ENCODE measurements at places on chromosomes 5 and 9. TPM values are rescaled to one million over a fixed set of nuclear protein-coding genes. Genes with fewer than 3 reads are reported as not detected.

DNA sequence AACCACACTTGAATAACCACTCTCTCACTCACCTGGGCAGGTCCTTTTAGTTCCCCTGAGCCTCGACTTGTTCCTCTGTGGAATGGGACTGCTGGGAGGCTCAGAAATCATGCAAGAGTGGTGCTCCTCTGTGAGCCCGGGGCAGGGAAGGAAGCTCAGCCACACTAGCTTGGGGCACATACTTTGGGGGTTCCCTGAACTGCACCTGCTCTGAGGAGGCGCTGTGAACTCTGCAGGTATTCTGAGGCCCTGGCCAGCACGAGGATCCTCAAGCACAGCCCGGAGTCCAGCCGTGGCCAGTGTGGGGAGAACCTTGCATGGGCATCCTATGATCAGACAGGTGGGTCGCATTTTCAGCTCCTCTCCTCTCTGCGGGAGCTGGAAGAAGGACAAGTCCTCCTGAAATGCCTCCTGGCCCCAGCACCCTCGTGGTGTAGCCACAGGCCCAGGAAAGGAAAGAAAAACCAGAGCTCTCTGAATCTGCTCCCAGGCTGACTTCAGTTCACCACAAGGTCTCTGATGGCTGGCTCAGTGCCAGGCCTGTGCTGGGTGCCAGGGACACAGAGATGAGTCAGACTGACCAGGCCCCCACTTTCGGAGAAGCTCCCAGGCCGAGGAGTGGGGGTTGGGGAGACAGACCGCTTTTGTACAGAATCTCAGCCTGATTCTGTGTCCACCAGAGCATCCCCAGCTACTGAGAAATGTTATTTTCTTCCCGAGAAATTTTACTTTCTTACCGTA, 11.9 kb downstream of the GLIPR2 start:
- DNase-seq, result peak; percentile 88

DNA sequence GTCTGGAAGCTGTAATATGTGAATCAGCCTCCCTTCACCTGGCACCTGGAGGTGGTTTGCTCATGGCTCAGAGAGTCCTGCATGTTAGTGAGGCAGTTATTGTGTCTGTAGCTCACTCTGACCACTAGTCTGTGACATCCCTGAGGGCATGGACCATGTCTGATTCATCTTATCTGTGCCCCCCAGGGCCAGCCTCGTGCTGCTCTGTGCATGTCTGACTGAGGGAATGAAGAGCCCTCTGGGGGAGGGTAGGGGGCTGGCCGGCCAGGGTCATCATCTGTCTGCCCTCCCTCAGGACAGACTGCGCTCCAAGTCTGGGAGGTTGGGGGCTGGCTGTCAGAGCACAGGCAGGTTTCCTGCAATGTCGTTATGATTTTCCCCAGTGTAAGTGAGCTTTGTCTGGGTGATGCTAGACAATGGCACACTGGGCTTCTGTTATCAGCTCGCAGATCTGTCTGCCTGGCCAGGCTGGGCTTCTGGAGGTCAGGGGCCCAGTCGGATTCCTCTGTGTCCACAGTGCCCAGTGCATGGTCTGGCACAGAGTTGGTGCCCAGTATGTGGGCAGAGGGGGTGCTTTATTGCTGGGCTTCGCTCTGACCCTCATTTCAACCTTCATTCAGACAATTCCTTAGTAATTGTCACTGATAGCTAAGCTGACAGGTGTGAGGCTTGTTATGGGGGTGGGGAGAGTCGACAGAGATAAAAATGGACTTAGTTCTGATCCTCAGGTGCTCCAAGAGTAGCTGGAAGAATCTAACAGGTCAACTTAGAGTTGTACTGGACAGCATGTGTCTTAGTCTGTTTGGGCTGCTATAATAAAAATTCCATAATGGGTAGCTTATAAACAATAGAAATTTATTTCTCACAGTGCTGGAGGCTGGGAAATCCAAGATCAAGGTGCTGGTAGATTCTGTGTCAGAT, 85.7 kb upstream of the SHB start:
- no peak for DNase-seq

- no peak for DNase-seq
Measured at GRCh38 chr5:54985301-54986268, at the start of gene ESM1. TSS of gene ESM1 (minus strand) at chr5:54985593. CDS start at chr5:54985517, 76 bp downstream.

- no peak for DNase-seq
Measured at GRCh38 chr5:88021141-88021540, 247.5 kb downstream of the TMEM161B start.

GRCh38 chr9:137217276-137218211, 4.5 kb downstream of the RNF208 start:
- peak; percentile 93 for DNase-seq

The FGFR4 gene
- total RNA-seq, result 25.3 TPM

The MLANA gene
- not detected for total RNA-seq

The SLC2A6 gene
- total RNA-seq, result 5.3 TPM

The PNPLA7 gene
- 17.2 TPM for total RNA-seq

The CCDC107 gene
- 25.2 TPM for total RNA-seq

The PCDHGB5 gene
- 9.8 TPM for total RNA-seq

The PCDHA7 gene
- total RNA-seq, result 0.35 TPM

The TOR1B gene
- total RNA-seq, result 49.2 TPM

The HSDL2 gene
- 38.1 TPM for total RNA-seq
